Right lung (tissue), 10 donors: ENCODE measurements at places on chromosomes 11 and 22.

DNA sequence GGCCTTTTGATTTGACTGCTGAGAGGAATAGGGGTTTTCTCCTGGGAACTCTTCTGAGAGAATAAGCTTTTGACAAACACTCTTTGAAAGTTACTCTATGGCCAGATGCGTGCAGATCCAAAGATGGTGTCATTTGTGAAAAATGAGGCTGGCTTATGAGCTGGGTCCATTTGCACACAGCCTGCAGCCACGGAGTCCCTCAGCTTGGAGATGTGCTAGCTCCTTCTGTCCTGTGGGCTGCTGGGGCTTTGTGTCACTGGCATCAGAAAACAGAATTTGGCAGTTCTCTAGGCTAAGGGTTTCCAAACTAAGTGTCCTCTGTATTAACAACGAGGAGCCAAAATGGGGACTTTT, 702.4 kb downstream of the NTM start:
- DNase-seq = no peak

GRCh38 chr11:65826984-65827735, 6.6 kb upstream of the SNX32 start:
- DNase-seq = no peak

GRCh38 chr11:12587333-12587991, 86.8 kb upstream of the TEAD1 start:
- no peak for DNase-seq

DNA sequence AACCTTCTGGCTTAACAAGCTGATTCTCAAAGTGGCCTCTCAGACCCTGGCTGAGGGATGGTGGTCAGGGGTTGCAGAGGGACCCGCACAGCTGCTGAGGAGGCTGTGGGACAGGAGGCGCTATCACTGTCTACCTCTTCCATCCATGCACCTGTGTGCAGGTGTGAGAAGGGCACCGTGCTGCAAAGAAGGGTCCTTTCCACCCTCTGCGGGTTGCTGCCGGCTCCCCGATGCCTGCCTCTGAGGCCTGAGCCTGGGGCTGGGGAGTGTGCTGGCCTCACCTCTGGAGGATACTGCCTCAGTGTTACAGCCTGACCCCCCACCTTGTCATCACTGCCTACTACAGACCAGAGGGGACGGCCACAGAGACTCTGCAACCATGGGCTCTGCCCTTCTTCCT, 66.1 kb upstream of the B3GAT1 start:
- DNase-seq = no peak

- peak; percentile 25 for DNase-seq
Observed at GRCh38 chr11:33362051-33362910, 105.1 kb downstream of the HIPK3 start.
